ENCODE measurements at places on chromosomes 2 and 18.

DNA sequence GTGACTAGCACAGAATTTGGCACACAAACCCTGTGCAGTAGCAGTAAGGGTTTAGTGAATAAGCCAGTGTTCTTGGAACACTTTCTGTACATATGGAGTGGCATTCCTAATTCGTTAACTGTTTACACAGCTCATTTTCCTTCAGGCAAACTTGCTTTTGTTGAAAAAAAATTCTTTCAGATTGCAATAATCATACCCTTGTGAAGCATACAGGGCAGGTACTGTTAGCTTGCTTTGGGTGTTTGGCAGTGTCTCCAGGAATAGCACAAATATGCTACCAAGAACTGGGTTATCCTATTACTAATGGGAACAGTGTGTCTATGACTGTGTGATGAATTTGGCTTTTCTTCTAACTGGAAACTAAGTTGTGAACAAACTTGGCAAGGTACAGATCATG is 33.4 kb downstream of the UGP2 start:
- no peak for DNase-seq

DNA sequence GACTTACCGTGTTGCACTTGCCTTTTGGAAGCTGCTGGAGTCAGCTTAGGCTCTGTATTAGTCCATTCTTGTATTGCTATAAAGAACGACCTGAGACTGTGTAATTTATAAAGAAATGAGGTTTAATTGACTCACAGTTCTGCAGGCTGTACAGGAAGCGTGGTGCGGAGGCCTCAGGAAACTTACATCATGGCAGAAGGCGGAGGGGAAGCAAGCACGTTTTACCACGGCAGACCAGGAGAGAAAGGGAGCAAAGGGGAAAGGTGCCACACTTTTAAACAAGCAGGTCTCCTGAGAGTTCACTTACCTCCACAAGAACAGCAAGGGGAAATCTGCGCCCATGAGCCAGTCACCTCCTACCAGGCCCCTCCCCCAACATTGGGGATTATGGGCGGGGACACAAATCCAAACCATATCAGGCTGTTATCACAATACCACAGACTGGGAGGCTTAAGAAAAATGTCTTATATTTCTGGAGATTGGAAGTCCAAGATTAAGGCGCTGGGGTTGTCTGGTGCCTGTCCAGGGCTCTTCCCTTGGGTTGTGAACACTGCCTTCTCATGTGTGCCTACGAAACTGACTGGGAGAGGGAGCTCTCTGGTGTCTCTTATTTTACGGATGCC is 3.6 kb upstream of the D2HGDH start:
- no peak for DNase-seq

- no peak for DNase-seq
These were observed 78.7 kb downstream of the MYCN start for GRCh38 chr2:16019060-16019480.

GRCh38 chr18:68340606-68341005 is 374.3 kb downstream of the TMX3 start:
- DNase-seq, result no peak

DNA sequence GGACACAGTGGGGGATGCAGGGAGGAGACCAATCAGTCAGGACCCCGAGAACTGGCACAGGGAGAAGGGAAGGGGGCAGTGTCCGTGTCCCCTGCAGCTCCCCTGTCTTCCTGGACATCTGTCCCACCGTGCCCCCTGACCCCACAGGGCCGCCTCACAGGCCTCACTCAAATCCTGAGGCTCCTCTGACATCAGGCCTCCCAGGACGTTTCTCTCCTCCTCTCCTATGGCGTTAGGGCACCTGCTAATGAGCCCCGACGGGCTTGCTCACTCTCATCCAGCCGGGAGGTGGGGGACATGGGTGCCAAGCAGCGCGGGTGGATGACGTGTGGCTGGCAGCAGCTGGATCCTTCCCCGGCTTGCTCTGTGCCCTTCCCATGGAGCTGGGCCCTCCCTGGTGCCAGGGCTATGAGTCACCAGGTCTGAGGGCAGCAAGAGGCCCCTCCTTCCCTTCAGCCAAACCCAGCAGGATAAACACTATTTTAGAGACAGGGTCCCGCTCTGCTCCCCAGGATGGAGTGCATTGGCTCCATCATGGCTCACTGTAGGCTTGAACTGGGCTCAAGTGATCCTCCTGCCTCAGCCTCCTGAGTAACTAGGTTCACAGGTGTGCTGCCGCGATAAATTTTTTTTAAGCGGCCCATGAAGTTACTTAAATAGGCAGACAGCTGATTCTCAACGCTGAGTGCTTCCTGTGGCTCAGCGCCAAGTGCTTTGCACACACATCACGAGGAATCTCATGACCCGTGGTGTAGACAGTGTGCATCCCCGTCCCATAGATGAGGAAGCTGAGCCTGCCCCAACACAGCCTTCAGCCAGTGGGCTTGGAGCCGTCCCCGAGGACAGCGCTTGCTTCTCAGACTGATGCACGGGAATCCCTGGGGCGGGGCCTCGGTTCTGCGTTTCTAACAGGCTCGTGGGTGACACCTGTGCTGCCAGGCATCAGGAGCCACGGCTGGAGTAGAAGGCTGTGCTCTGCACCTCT is 64.5 kb upstream of the HDAC4 start:
- DNase-seq, result no peak

DNA sequence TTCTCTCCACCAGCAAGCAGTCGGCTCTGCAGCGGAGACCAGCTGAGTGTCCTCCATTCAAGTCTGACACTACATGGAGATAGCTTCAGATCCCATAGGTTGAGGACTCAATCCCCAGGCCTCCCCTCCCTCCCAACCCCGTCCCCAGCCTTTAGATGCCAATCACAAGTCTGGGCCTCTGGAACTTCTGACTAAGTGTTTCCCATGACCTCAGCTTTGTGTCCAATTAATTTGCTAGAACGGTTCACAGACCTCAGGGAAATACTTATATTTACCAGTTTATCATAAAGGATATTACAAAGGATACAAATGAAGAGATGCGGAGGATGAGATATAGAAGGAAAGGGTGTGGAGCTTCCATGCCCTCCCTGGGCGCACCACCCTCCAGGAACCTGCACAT is 77.4 kb downstream of the MERTK start:
- no peak for DNase-seq

GRCh38 chr2:169714699-169715098 is 18.9 kb upstream of the KLHL23 start:
- no peak for DNase-seq

- DNase-seq, result no peak
These were observed 86.1 kb downstream of the L3MBTL4 start for GRCh38 chr18:6328621-6329010.

DNA sequence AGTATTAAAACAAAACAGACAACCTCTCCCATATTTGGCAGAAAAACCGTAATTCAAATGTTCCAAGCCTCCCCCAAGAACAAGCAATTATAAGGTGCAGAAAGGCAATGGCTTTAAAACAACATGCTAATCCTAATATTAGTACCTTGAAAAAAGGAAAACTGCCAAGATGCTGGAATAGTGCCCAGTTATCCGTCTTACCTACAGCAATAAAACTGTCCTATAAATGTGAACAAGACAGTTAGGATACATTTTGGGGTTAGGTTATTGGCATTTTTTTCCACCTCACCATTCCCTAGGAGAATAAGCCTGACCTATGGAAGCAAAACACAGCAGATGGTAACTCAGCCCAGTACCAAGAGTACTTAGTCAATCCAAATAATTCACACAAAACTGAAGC is 83.2 kb downstream of the TCF4 start:
- no peak for DNase-seq

- DNase-seq, result no peak
These were observed 66.4 kb upstream of the POU3F3 start for GRCh38 chr2:104787298-104788065.

GRCh38 chr18:79877163-79878091 is 74.0 kb downstream of the SLC66A2 start:
- no peak for DNase-seq

DNA sequence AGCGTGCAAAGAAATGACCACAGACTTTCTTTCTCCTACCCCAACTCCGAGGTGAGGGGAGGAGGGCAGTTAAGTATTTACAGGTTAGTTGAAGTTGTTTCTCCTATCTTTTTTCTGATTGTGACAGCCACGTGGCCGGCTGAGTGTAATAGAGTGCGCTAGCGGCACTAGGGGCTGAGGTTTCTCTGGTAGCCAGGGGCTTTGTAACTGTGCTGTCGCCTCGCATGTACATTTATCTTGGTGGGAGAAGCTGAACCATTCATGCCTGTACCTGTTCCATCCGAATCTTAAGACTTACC is 214.1 kb upstream of the STON1 start:
- DNase-seq, result no peak

GRCh38 chr2:232882085-232882484 is 12.0 kb downstream of the SNORC start:
- DNase-seq, result no peak

- DNase-seq, result no peak
These were observed 26.8 kb downstream of the SERPINB4 start for GRCh38 chr18:63617049-63617914.

GRCh38 chr18:34592961-34593382 is 117.1 kb upstream of the DTNA start:
- no peak for DNase-seq

- no peak for DNase-seq
These were observed 56.6 kb upstream of the NOL4 start for GRCh38 chr18:34281290-34281689.

GRCh38 chr2:42028571-42029148 is 19.2 kb upstream of the PKDCC start:
- DNase-seq, result no peak

- DNase-seq, result no peak
These were observed 225.8 kb downstream of the PTGR3 start for GRCh38 chr18:74982946-74983635.

GRCh38 chr18:46055838-46056230 is 16.2 kb downstream of the PSTPIP2 start:
- no peak for DNase-seq

DNA sequence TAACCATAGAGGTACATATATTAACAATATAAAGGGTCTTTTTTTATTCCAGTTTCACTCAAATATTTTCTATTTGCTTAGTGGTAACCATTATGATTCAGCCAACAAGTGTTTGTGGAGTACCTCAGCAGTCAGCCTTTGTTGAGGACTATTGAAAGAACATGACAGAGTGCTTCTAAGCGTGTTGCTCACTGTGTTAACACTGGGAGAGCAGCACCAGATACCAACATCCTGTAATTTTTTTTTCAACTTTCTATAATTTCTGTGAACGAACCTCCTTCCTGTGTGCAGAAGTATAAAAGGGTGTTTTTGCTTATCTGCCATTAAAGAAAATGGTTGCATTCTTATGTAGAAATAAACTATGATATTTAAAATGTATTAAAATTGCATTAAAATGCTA is 239.0 kb downstream of the PHLPP1 start:
- DNase-seq, result no peak

DNA sequence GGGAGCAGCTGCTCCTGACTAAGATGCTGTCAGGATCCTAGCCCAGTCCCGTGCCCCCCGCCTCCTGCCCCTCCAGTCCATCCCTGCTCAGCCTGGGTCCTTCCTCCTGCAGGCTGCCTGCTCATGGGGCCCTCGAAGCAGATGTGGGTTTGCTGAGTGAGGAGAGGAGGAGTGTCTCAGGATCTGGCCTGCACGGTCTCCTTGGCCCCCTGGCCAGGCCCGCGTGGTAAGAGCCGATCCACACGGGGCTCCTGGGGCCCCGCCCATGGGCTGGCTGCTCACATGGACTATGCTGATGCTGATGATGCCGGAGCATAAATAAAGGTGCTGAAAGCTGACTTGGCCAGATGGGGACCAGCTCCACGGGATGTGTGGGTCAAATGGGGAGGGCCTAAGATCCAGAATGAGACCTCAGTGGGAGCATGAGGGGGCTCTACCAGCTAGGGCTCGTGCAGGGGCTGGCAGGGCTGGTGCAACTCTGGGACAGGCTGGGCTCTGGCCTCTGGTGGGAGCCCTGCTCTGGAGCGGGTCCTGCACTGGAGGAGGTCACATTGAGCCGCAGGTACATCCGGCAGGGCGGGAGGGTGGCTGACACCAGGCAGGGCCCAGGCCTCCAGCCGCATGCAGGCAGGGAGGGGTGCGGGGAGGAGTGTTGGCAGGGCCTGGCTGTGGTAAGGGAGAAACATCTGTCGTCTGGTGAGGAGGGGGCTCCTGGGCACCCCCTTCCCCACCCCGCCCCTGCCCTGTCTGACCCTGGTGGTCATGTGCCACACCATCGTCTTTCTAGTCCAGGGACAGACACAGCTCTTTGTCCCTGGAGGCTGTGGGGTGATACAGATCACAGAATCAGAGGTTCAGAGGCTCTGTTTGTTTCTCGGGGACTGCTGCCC is 275.3 kb upstream of the HDAC4 start:
- DNase-seq, result no peak

GRCh38 chr2:36404318-36404717 is 48.7 kb downstream of the CRIM1 start:
- no peak for DNase-seq

DNA sequence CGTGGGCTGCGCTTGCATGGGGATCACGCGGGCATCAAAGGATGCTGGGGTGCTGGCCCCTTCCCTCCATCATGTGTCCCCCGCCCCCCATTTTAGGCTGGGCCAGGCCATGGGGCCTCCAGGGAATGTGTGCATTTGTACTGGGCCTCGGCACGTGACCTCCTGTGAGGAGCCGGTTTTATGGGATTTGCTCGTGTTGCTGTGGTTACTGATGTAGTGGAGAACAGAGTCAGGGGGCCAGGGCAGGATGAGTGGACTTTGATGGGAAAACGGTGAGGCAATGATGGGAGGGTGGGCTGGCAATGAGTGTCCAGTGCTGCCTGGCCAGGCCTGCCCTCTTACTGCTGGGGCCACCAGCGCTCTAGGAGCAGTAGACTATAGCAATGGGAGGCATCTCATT is 257.7 kb downstream of the LOXHD1 start:
- no peak for DNase-seq

DNA sequence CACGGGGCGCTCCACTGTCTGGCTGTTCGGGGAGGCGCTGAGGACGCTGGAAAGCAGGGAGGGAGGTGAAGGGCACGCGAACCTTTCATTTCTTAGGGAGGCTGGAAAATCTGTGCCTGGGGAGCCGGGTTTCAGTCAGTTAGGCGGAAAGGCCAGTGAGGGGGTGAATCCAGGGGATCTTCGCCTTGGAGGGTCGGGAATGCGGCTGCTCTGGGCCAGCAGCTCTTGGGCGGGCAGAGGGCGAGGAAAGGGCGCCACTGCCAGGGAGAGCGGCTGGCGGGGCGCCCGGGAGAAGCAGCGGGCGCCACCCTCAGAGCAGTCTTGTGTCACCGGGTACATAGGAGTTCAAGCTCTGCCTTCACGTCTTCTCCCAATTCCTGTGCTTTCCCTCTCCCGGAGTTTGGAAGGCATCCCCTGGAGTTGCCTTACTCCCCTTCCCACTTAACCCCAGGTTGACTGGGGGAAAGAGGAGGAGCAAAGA is 1.4 kb downstream of the CCDC85A start:
- DNase-seq, result no peak

- no peak for DNase-seq
These were observed 21.3 kb upstream of the ALLC start for GRCh38 chr2:3636586-3637310.

- no peak for DNase-seq
These were observed 681 bp upstream of the NRP2 start for GRCh38 chr2:205681401-205682238.

- DNase-seq, result no peak
These were observed 6.3 kb downstream of the THOC1 start for GRCh38 chr18:261398-262073.

- no peak for DNase-seq
These were observed 25.8 kb upstream of the SLC14A2 start for GRCh38 chr18:45589356-45590035.

All from stimulated activated CD4-positive, alpha-beta T cell treated with anti-CD3 and anti-CD28 coated beads, TNF-alpha, amount 100 ng/mL, for 4 hours (primary cell).